ENCODE measurements at places on chromosomes 7 and 10.

DNA sequence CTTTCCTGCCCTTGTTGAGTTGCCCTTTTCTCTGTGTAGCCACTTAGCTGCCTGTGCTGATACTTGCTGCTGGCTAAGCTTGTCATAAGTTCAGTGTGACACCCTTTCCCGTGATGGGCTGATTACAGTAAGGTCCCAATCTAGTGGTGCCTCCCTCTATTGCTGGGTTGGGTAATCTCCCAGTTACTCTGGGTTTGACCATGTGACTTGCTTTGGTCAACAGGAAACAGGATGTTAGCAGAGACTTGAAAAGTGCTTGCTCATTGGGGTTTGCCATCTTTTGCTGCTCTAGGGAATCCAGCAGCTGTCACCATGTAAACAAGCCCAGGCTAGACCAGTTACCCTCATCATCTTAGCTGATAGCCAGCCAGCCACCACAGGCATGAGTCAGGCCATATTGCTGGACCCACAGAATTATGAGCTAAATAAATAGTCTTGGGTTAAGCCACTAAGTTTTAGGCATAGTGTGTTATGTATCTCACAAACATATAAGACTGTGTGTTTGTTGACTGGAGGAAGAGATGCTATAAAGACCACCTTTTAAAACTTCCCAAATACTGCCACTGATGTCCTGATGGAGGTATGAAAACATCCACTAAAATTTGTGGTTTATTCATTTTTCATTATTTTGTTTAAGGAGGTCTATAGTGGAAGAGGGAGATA, 4.0 kb upstream of the LEP start:
- no peak for DNase-seq

DNA sequence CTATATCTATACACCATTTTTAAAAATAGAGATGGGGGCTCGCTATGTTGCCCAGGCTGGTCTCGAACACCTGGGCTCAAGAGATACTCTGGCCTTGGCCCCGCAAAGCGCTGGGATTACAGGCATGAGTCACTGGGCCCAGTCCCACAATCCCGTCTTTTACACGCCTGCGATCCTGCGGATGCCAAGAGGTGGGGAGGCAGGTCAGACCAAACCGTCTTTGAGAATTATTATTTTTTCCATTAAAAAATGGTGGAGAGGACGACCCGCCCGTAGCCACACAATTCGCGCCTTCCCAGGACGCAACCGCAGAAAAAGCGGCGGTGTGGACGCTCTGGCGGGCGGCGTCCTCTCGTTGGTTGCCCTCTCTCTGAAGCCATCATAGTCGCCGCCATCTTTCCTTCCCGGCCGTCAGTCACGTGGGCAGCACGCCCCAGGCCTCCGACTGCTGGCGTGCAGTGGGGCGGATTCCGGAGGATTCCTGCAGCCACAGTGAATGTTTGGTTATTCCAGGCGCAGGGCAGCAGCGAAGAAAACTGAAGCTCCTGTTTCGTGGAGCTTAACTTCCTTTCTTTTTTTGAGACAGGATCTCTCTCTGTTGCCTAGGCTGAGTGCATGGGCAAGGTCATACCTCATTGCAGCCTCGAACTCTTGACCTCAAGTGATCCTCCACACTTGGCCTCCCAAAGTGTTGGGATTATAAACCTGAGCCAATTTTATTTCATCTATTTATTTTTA, 9.9 kb upstream of the EPHB4 start:
- DNase-seq, result peak; percentile 85

DNA sequence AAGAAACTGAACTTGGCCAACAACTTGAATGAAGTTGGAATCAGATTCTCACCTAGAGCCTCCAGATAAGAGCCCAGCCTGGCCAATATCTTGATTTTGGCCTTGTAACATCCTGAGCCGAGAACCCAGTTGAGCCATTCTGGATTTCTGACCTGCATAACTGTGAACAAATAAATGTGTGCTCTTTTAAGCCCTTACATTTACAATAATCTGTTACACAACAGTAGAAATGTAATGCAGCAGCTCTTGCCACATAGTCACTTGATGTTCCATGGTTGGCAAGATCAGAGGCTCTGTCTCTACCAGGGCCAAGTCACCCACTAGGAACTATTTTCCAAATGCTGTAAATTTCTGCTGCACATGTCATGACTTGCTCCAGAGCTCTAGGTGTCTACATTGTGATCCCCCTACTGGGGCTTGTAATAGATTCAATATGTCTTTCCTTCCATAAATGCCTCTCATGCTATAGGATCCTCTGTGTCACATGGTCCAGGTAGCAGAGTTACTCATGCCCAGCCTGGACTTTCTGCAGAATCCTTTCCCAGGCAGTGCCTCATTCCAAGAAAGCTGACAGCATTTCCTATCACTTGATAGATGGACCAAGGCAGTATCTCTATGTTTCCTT, 11.4 kb upstream of the RBM20 start:
- no peak for DNase-seq

GRCh38 chr7:155283565-155284194, 14.0 kb upstream of the INSIG1 start:
- DNase-seq, result no peak

- DNase-seq, result no peak
Observed at GRCh38 chr10:43842496-43842895, 193.8 kb upstream of the ZNF32 start.

GRCh38 chr7:71652510-71652909, 520.6 kb downstream of the GALNT17 start:
- no peak for DNase-seq
